ENCODE measurements at places on chromosomes 6 and 20.

- DNase-seq = no peak
Measured at GRCh38 chr6:113397236-113397635, 459.9 kb upstream of the MARCKS start.

DNA sequence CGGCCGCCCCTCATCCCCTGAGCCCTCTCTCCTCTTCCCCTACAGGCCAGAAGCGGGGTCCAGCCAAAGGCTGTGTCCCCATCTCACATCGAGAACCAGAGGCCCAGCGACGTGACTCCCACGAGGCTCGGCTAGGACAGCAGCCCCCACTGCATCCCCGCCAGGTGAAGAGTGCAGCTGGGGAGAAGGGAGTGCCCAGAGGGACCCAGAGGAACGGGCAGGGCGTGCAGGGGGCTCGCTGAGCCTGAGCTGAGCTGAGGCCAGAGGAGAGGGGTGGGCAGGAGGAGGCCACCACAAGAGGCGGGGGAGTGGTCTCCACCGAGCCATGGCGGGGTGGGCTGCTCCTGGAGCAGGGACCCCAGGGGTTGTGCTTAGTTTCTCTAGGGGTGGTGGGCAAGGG, 32.6 kb downstream of the KCNQ2 start:
- DNase-seq = no peak

DNA sequence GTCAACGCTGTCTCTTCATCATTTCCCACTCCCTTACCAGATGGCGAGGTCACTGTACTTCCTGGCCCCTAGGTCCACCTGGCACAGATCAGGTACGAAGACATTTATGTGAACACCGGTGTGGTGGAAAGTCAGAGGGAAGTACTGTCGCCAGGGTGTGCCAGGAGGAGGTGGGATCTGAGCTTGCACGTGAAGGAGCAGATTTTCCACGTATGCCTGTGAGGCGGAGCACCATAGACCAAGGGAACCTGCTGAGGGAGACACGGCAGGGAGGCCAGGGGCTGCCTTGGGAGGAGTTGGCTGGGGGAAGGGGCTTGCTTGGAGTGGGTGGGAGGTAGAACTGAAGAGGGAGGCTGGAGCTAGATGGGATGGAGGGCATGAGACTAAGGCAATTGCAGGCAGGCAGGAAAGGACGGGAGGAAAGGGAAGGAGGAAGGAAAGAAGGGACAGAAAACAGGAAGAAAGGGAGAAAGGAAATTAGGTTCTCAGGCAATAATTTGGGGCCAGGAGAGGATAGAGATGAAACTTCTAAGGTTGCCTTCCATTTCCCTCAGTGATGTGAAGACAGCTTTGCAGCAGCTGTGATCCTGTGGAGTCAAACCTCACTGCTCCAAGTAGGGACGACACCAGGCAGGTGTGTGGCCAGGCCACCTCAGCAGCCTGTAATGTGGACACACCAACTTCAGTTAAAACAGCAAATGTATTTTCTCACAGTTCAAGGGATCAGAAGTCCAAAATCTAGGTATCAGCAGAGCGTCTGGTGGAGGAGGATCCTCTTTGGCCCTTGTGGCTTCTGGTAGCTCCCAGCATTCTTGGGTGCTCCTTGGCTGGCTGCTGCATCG, 46.8 kb downstream of the CHMP4B start:
- no peak for DNase-seq

DNA sequence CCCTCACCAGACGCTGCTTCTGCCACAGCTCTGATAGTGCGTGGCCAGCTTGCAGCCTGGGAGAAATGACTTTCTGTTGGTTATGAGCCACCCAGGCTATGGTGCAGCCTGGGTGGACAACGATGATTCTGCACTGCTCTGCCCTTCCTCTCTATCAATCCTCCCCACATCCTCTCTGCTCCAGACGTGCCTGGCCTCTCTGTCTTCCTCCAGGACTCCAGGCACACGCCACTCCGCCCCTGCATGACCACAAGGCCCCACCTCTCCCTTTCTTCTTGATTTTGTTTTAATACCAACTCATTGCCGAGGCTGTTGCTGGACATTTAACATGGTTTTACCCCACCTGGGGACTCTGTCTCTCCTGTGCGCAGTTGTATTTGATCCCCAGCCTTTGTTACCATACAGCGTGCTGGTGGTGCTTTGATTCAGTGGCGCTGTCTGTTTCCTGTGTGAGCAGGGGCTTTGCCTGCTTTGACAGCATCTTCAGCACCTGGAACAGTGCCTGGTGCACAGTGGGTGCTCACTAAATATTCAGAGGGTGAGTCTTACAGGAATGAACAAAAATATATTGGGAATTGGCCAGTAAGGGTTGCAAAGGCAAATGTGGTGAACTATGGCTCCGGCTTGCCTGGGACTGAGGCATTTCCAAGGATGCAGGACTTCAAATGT, 280.9 kb downstream of the CDH26 start:
- DNase-seq = no peak

DNA sequence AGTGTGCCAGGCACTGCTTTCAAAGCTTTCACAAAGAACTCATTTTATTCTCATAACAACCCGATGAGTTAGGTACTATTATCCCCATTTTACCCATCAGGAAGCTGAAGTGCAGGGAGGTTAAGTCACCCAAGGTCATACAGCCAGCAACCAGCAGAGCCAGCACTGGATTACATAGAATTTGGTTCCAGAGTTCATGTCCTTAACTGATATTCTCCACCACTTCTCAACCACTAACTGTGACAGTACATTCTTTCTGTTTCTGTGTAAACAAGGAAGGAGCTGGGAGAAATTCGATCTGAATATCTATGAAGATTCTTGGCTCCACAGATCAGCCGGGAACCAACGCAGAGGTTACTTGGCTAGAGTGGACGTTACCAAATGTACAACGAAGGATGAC, 98.0 kb downstream of the KIF16B start:
- no peak for DNase-seq
